Foreskin keratinocyte (primary cell): ENCODE measurements at places on chromosomes 2 and 18.

DNA sequence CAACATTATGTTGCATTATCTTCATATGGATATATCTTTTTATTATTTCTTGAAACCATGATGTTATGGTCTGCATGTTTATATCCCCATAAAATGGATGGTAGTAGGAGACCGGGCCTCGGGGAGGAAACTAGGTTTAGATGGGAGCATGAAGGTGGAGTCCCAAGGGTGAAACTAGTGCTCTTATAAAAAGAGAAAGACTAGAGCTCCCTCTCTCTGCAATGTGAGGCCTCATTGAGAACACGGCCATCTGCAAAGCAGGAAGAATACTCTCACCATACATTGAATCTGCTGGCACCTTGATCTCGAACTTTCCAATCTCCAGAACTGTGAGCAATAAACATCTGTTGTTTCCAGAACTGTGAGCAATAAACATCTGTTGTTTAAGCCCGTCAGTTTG, 64.0 kb downstream of the NXPH2 start:
- no peak for DNase-seq

DNA sequence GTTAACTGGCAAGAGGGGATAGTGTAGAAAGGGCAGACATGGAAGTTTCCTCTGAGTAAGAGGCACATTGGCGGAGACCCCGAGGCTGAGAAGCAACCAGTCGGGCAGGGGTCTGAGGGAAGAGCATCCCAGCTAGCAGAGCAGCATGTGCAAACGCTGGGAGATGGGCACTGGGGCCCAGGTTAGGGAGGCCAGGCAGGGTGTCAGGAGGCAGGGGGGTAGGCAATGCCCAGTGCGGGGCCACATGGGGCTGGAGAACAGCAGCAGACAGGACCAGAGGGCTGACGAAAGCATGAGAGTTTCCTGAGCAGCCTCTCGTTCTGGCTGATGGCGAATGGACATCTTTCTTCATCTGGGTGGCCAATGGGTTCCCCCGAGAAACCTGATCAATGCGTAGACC, 88.2 kb downstream of the INPP5D start:
- no peak for DNase-seq

GRCh38 chr2:51813247-51813646, 781.3 kb upstream of the NRXN1 start:
- peak; percentile 29 for DNase-seq

DNA sequence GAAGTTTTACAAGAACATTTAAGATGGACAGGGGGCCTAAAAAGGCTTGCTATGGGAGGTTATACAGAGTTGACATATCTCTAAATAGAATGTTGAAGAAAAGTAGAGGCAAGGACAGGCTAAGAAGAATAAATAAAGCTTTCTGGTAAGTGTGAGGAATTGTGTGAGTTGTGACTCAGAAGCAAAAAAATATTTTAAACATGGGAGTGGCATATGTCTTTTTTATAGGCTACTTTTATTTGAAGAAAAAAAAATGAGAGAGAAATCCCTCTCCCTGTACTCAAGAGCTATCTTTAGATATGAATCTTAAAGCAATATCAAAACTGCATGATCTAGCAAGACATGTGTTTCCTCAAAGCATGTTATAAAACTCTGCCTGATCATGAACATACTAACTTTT, 41.1 kb downstream of the RAB3GAP1 start:
- DNase-seq = no peak

DNA sequence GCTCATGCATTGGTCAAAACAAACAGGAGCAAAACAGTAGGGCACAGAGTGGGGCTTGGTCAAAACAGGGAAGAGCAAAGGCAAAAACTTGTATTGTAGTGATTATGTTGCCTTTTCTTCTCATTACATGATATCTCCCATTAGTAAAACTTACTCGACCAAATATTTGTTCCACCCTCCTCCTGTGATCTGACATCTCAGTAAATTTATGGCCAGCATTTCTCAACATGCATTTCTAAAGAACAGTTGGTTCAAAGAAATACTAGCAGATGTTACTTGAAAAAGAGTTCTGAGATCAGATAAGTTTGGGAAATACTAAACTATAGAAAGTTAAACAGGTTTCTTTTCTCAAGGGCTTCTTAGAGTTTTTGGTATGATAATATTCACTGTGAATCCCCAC, 423.1 kb downstream of the FIGN start:
- no peak for DNase-seq

GRCh38 chr2:155190342-155190741, 491.8 kb downstream of the KCNJ3 start:
- no peak for DNase-seq
